Astrocyte (in vitro differentiated cells and primary cell): ENCODE measurements at places on chromosomes 6 and 20.

- DNase-seq: no peak
Observed at GRCh38 chr6:97269821-97270220, 13.2 kb downstream of the MMS22L start.

DNA sequence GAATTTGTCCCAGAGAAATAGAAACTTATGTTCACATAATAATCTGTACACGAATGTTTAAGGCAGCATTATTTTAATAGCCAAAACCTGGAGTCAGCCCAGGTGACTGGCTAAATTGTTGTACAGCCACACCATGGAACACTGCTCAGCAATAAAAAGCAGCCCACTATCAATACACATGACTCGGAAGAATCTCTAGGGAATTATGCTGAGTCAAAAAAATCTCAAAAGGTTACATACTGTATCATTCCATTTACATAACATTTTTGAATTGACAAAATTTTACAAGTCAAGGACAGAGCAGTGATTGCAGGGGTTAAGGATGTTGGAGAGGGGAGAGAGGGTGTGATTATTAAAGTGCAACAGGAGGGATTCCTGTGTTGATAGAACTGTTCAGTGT is 163.4 kb downstream of the UBE3D start:
- no peak for DNase-seq

GRCh38 chr6:127186889-127187288 is 68.4 kb downstream of the RSPO3 start:
- DNase-seq: no peak

- no peak for DNase-seq
Observed at GRCh38 chr6:25046942-25047341, 111.2 kb upstream of the RIPOR2 start.

DNA sequence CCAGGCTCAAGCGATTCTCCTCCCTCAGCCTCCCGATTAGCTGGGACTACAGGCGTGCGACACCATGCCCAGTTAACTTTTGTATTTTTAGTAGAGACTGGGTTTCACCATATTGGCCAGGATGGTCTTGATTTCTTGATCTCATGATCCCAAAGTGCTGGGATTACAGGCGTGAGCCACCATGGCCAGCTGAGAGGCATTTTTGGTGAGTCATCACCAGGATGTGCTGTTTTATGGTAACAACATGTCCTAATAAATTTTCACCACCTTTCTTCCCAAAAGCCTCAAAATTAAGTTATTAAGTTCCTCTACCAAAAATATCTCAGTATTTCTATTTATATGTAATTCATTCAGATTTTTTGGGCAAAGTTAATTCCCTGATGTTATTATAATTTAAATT is 53.5 kb downstream of the COL21A1 start:
- DNase-seq: no peak
